AG04449 (cell line): ENCODE measurements at places on chromosomes 5 and 9.

DNA sequence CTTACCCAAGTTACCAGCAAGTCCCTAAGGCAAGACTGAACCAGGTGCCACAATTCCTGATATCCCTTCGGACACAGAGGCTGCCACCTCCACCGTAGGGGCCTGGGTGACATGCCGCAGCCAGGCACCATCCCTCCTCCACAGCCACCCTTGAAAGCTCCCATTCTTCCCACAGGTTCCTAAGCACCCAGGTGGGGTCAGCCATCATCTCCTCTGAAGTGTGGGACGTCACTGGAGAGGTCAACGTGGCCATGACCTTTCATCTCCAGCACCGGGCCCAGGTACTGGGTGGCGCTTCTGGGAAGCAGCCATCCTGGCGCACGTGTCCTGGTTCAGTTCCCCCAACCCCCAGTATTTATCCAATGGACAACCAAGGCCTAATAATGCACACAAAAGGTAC lies 8.2 kb downstream of the ADGRD2 start:
- DNase-seq: no peak

GRCh38 chr5:74482523-74482922 lies 158.0 kb downstream of the ENC1 start:
- no peak for DNase-seq

- DNase-seq: no peak
Observed at GRCh38 chr9:33139421-33140228, 27.5 kb downstream of the B4GALT1 start.

DNA sequence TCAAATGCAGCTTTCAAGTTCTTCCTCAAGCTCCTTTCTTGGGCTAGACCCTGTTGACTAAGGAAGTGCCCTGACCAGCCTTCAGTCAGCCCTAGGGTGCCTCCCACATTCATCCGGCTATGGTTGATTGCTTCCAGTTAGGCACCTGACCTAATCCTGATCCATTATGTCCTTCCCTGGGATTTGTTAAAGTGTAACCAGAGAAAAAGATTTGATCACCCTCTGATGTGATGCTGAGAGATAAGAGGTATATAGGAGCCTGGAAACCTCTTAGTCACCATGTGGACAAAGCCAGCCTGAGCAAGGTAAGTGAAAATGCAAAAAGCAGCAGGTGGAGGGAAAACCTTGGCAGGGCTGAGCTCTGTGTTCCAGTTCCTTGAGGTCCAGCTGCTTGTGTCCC lies 178.8 kb upstream of the ERCC6L2 start:
- no peak for DNase-seq

GRCh38 chr5:68161156-68161555 lies 54.4 kb upstream of the PIK3R1 start:
- DNase-seq: no peak

DNA sequence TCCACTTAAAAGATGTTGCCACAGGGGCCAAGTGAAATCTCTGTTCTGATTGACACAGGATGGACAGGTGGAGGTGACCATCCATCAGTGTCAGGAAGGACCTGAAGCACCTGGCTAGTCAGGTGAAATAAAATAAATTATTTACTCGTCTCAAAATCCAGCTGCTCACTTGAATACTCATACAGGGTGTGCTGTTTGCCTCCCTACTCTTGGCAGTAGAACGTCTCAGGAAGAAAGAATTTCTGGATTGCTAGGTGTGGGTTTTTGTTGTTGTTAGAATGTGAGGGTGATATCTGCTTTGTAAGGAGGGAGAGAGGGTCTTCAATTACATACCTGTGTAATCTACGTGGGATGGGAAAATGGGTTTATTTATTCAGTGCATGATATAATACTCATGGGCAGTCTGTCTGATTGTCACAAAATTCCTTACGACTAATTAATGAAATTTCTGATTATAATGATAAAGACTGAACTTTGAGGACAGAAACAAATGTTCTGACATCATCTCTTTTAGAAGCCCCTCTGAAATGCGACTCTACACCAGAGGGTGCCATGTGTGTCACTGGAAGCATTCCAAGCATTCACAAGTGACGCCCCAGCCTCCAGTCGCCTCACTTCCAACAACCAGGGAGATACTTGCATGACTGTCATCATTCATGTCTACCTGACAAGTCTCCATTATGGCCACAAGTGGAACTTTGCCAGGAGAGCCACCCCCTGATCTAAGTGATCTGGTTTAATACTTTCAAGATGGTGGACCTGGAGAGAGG lies 218.4 kb downstream of the GAPVD1 start:
- DNase-seq: no peak

DNA sequence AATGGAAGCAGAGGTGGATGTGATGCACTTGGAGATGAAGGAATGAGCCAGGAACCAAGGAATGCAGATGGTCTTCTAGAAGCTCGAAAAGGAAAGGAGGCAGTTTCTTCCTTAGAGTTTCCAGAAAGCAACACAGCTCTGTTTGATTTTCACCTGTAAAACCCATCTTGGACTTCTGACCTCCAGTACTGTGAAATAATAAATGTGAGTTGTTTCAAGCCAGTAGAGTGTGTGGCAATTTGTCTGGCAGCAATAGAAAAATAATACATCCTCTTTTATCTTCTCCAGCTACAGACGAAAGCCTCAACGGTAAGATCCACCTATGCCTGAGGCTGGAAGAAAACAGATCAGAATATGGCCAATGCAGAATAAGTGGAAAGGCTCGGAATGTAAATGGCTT lies 199.7 kb downstream of the HINT1 start:
- DNase-seq: no peak

DNA sequence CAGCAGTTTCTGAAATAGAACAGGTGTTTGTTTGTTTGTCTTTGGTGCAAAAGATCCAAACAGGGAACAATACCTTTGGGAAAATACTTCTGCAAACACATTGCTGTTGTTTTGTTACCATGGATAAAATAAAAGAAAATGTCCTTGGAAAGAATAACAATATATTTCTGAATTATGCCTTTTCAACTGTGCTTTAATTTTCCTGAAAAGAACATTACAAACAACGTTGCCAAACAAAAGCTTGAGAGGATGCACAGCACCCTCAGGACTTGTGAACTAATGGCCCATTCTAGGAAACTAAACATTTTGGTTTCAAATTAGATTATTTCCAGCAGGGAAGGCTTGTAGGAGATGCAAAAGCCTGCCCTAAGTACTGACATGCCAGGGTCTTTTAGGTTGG lies 967.2 kb downstream of the TLE4 start:
- DNase-seq: no peak

GRCh38 chr9:16100537-16101091 lies 547.8 kb downstream of the CCDC171 start:
- DNase-seq: no peak

DNA sequence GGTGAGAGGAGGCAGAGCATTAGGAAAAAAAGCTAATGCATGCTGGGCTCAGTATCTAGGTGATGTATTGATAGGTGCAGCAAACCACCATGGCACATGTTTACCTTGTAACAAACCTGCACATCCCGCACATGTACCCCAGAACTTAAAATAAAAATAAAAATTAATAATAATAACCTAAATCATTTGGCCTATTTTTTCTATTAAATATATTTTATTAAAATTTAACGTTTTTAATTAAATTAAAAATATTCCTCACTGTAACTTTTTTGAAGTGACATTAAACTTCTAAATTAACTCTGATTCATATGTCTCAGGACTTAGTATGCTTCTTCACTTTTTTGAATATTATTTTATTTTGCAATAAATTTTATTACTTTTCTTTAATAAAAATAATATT lies 83.7 kb upstream of the PARP8 start:
- no peak for DNase-seq

- DNase-seq: no peak
Observed at GRCh38 chr5:89934069-89934468, 475.5 kb downstream of the CETN3 start.

DNA sequence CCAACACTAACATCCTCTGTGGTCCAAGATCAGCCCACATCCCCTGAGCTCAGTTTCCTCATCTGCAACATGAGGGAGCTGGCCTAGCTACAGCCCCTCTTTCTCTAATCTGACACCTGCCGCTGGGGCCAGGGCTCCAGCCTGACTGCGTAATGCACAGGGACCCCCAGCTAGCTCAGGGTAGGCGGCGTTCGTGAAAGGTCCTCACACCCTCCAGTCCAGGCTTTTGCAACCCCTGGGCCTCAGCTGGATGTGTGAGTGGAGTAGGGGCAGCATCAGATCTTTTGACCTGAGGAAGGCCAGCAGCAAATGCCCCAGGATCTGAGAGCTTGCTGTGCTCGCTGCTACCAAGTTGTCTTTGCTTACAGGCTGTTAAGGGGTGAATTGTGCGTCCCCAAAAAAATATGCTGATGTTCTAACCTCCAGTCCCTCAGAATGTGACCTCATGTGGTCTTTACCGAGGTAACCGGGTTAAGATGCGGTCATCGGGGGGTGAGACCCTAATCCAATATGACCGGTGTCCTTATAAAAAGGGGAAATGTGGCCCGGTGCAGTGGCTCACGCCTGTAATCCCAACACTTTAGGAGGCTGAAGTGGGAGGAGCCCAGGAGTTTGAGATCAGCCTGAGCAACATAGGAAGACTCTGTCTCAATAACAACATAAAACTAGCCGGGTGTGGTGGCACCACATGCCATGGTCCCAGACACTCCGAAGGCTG lies 47.8 kb downstream of the PLPP7 start:
- DNase-seq: no peak

- DNase-seq: no peak
Observed at GRCh38 chr9:518540-518939, 303.9 kb downstream of the DOCK8 start.

- DNase-seq: no peak
Observed at GRCh38 chr9:105054491-105054890, 126.5 kb upstream of the ABCA1 start.

DNA sequence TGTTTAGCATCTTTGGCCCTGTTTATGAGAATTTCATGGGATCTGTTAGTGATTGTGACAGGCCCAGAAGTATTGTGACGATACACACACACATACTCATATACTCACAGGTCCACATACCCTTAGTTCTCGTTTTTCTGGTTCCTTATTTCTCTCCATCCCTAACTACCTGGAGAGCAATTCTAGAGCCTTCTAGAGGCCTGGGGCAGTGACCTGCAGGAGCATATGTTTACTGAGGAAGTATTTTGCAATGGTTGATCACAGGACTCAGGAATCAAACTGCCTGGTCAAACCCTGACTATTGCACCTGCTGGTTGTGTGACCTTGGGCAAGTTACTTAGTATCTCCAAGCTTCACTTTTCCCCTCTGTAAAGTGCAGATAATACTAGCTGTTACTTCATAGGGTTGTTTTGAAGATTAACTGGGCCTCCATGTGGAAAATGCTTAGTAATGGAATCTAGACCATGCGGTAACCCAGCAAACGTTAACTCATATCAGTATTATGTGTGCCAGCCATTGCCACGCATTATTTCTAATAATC lies 8.7 kb downstream of the PAPPA start:
- DNase-seq: no peak

DNA sequence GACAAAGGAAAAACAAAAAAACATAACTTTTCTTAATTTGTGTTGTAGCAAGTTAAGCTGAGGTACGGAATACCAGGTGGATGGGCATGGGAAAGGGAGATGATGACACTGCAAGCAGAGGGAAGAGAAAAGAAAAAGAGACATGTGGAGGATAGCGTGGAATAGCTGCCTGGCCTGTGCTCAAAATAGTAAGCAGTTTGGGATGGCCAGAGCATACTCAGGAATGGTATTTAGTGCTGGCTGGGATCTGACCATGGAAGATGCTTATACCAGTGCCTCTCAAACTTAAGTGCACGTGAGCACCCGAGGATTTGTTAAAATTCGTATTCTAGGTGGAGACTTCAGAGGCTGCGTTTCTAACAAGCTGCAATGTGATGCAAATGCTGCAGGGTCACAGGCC lies 41.3 kb downstream of the LNPEP start:
- no peak for DNase-seq

DNA sequence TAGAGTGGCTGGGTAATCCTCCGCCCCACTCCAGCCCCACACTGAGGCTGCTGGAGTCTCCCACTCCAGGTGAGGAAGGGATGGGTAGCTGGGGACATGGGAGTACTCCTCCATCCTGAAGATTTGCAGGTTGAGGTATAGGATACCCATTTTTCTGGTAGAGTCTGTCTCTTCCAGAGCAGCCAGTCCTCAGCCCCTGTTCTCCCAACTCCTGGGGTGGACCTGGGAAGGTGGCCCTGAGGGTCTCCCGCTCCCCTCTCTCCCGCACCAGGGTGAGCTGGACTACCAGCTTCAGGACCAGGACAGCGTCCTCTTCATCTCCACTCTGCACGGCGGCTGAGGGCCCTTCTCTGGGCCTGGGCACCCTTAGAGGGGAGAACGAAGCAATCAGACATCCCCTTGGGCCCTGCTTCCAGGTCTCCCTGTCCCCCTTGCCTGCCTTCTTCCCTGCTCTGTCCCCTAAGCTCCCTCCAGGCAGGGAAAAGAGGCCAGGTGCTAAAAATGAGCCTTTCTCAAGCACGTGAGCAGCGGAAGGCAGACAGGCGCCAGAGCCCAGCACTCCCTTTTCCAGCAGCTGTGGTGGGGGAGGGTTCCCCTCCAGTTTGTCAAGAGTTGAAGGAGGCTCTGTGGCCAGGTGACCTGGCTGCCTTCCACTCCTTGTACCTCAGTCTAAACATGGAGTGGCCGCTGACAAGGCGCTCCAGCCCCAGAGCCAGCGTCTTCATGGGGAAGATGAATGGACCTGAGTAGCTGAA lies 18.4 kb downstream of the URM1 start:
- no peak for DNase-seq

GRCh38 chr5:181188700-181189362 lies 16.2 kb downstream of the TRIM7 start:
- DNase-seq: no peak

- no peak for DNase-seq
Observed at GRCh38 chr5:15585128-15585527, 85.1 kb downstream of the FBXL7 start.

- no peak for DNase-seq
Observed at GRCh38 chr9:134178394-134178767, 14.0 kb upstream of the RNU6ATAC start.
